Right renal cortex interstitium (tissue), 3 donors: ENCODE measurements at places on chromosomes 4 and X. TPM values are rescaled to one million over a fixed set of nuclear protein-coding genes. Genes with fewer than 3 reads are reported as not detected.

Gene TRPC5OS
- 0.14 TPM for polyA plus RNA-seq

- DNase-seq = no peak
These were observed 1.4 kb downstream of the NSG1 start for GRCh38 chr4:4388311-4388790.

Gene NSUN7
- polyA plus RNA-seq = 11.7 TPM

- no peak for DNase-seq
These were observed 754.3 kb upstream of the TENM3 start for GRCh38 chr4:181488926-181489325.

DNA sequence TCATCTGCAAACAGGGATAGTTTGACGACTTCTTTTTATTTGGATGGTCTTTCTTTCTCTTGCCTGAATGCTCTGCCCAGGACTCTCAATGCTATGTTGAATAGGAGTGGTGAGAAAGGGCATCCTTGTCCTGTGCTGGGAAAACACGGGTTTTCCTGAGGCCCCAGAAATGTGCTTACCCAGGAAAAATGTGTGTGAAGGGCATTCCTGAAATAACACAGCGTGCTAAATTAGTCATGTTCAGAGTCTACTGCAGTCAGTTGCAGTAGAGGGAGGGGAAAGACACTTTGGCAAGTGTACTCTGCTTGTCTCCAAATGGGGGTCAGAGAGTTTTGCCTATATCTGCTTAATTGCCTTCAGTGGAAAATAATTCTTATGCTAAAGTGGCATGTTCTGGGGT is 153.9 kb downstream of the CCNG2 start:
- DNase-seq = no peak

DNA sequence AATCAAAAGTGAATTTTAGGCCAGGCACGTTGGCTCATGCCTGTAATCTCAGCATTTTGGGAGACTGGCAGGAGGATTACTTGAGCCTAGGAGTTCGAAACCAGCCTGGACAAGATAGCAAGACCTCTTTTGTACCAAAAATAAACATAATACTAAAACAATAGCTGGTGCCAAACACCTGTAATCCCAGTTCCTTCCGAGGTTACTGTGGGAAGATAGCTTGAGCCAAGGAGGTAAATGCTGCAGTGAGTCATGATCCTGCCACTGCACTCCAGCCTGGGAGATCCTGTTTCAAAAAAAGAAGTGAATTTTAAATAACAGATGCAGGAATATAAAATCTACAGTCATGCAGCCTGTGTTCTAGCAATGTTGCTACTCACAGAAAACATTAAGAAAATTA is 488.3 kb downstream of the PPARGC1A start:
- DNase-seq = no peak

- DNase-seq = no peak
These were observed 40.4 kb upstream of the PGK1 start for GRCh38 chrX:78063687-78064086.

DNA sequence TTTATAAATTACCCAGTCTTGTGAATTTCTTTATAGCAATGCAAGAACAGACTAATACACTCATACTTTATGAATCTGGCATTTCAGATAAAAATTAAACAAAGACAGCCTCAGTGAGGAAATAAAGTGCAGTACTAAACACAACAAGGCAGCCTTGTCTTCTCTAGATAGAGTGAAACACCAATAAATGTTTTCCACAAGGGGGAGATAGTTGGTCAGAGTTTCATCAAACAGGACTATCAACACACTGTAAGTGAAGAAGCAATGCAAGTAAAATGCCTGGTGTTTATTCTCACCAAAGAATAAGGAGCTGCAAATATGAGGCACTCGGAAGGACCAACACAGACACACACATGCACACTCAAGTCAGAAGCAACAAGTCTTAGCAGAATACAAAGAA is 62.8 kb downstream of the FAM9B start:
- no peak for DNase-seq

Gene RTL3
- polyA plus RNA-seq = not detected

Gene NOP14
- polyA plus RNA-seq = 30.3 TPM

DNA sequence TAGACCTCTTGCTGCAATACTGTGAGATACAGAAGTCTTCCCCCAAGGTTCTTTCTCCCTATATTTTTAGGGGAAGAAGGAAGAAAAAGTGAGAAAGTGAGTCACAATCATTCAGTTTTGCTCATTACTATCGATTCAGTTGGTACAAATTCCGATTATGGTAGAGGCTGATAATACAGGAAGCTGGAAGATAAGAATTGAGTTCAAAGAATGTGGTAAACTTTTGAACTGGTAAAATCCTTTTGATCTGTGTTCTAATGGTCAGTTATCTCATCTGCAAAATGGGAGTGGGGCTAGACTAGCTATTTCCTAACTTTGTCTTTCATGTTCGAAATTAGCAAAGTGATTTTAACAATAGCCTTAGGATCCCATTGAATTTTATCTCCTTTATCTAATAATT is 101.4 kb upstream of the FAT1 start:
- DNase-seq = no peak

GRCh38 chr4:24988776-24989175 is 42.0 kb downstream of the LGI2 start:
- DNase-seq = no peak

Gene NALF2
- 0.65 TPM for polyA plus RNA-seq
